Activated T-cell treated with anti-CD3 and anti-CD28 coated beads for 24 hours (primary cell): ENCODE measurements at places on chromosomes 7 and 10.

DNA sequence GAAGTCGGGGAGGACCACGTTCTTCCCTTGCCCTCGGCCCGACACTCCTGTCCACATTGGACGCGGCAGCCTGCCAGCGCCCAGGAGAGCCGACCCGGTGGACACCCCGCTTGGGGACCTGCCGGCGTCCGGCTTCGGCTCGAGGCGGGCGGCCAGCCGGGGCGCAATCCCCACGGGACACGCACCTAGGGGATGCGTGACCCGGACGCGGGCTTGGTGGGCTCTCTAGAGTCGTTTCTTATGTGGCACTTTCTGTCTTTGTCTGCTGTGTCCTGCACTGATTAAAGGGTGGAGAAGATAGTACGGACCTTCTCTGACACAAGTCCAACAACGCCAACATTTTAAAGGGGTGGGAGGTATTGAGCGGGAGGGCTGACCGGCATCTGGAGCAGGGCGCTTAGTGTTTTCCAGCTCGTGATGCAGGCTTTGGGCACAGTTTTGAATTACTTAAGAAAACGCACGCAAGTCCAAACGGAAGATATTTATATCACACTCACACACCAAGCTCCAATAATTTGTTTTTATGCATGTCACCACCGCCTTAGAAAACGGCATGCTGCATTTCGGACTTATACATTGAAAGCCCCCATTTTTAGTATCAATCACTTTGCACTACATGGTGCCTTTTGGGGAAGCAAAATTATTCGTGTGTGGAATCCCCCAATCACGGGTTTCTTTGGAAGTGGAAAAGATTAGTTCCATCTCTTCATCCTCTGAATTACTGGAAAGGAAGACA, 3.9 kb upstream of the SPAG6 start:
- DNase-seq, result no peak

DNA sequence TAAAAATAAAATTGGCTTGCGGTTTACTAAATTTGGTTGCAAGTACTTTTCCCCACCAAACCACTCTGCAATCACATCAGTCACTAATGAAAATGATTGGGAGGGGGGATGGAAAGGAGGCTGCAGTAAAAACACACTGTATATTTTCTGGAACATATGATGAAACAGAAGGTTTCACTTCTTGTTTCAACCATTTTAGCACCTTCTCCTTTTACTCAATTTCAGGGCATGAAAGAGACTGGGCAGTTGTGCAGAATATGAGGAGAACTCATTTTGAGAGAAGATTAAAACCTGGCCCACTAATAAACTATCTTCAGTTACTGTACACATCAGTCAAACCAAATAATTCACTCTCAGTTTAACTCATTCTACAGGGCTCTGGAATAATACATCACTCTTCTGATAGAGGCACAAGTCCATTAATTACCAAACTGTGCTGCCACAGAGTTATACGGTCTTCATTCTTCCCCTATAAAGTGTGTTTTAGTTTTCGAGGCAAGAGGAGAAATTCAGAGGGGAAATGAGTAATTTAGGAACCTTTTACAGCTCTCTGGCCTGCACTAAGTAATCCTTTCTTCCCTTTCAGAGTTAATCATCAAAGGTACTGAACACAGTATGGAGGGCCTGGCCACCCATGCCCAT, 25.5 kb downstream of the JAZF1 start:
- DNase-seq, result peak; percentile 27

DNA sequence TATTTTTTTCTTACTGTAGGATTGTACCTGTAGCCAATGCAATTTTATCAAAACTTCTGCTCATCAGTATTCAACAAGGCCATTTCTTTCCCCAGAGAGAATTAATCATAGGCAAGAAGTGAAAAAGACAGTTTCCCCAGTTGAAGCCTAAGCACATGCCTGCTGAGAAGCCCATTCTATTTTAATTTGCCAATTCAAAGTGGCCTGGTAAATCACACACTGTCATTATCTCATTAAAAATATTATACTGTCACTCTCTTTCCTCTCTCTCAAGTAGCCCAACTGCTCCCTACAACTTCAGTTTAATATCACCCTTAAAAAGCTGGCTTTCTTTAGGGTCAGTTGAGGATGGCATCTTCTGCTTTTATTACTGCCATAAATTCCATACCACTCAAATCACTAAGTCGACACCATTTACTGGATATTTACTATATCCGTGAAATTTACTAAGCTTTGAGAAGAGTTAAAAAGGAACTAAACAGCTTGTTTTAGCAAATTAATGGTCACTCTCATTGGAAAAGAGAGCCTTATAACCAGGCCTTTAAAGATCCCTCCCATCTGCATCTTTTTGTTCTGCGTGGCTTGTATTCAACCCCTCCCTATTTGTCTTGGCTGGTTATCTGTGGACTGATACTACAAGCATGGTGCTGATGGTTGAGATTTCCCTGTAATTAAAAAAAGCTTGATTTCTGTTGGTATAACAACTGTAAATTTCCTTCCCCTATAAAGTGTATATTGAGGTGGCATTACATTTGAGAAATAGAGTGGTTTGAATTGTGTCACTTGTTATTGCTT, 30.6 kb downstream of the COL28A1 start:
- no peak for DNase-seq

DNA sequence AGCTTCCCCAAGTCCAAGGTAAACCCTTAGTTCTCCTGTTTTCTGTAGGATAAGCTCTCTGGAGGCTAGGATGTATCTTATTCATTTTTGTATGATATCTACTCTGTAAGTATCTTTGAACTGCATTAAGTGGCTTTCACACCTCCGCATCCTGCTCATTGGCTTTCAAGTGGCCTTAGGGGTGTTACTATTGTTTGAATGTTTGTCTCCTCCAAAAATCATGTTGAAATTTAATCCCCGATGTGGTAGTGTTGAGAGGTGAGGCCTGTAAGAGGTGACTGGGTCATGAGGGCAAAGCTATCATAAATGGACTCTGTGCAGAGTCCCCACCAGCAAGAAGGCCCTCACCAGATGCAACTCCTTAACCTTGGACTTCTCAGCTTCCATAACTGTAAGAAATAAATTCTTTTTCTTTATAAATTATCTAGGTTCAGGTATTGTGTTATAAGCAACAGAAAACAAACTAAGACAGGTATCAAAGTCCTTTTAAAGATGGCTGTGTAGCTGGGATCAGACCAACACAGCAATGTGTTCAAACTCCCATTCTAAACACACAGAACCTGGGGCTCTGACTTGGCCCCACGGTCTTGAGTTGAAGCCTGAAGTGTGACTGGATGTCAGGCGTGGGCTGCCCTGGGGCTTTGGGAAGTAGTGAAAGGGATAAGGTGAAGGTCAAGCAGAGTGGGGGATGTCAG, 25.9 kb downstream of the TBXAS1 start:
- no peak for DNase-seq

GRCh38 chr10:43393606-43394360, 15.2 kb downstream of the HNRNPF start:
- no peak for DNase-seq

DNA sequence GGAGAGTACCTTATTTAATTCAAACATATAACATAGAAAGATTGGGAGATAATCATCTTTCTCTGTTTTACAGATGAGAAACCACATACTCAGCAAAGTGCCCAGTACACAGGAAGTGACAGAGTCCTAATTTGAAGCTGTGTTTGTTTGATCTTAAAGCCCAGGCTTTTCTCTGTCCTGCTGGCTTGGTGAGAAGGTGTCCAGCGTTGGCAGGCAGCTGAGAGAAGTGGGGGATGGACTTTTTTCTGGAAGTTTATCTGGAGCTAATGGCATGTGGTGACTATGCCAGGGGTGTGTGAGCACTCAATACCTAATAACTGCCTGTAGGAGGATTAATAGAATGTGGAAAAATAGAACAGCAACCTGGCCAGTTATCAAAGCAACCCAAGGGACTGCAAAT, 60.8 kb downstream of the NPSR1 start:
- no peak for DNase-seq

- DNase-seq, result no peak
Measured at GRCh38 chr10:4351723-4352413, 474.1 kb upstream of the AKR1E2 start.

GRCh38 chr7:30301751-30302150, 17.4 kb downstream of the ZNRF2 start:
- no peak for DNase-seq

DNA sequence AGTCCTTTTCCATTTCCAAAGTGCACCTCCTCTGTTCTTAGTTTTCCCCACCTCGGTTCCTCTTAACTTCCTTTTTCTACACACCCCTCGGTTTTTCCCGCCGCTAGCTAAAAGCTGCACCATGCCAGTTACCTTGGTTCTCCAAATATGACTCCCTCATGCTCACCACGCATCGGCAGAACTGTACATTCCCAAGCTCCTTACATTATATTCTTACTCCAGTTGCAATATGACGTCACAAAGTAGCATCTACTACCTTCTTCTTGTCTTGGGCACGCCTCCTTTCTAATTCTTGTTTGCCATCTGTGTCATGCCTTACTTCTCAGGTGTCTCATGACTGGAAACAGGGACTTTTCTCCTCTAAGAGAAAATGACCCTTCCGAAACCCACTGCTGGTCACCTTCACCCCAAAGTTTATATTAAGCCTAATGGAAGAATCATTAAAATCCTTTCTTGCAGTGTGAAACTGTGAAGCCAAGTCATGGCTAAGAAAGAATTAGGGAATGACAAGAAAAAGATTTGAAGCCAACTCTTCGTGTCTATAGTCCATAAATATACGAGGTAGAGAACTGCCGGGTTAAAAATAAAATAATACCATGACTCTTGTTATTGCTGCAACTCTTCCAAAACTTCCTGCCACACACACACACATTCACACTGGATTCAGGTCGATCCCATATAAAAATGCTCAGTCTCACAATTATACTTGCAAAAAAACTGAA, 1.7 kb downstream of the ESYT2 start:
- DNase-seq, result no peak

- no peak for DNase-seq
Measured at GRCh38 chr7:143041346-143041745, 10.8 kb upstream of the OR6V1 start.

GRCh38 chr7:121530227-121531174, 134.4 kb upstream of the FAM3C start:
- DNase-seq, result peak; percentile 48

DNA sequence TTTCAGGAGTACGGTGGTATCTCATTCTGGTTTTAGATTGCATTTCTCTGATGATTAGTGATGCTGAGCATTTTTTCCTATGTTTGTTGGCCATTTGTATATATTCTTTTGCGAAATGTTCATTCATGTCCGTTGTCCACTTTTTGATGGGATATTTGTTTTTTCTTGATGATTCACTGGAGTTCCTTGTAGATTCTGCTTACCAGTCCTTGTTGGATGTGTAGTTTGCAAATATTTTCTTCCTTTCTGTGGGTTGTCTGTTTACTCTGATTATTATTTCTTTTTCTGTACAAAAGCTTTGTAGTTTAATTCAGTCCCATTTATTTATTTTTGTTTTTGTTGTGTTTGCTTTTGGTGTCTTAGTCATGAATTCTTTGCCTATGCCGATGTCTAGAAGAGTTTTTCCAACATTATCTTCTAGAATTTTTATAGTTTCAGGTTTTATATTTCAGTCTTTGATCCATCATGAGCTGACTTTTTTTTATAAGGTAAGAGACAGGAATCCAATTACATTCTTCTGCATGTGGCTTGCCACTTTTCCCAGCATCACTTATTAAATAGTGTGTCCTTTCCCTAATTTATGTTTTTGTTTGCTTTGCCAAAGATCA, 320.5 kb downstream of the MAGI2 start:
- no peak for DNase-seq

- DNase-seq, result no peak
Measured at GRCh38 chr10:129445436-129446182, 21.4 kb upstream of the MGMT start.

GRCh38 chr7:47277321-47277781, 304.6 kb downstream of the TNS3 start:
- no peak for DNase-seq

GRCh38 chr10:118370499-118370898, 28.4 kb upstream of the FAM204A start:
- no peak for DNase-seq

GRCh38 chr7:123961771-123962170, 36.7 kb downstream of the SPAM1 start:
- DNase-seq, result no peak

- DNase-seq, result no peak
Measured at GRCh38 chr7:55546814-55547213, 25.5 kb downstream of the VOPP1 start.

- no peak for DNase-seq
Measured at GRCh38 chr7:2981103-2981480, 62.6 kb downstream of the CARD11 start.

GRCh38 chr10:70169649-70170364, 507 bp downstream of the SAR1A start:
- DNase-seq, result no peak

DNA sequence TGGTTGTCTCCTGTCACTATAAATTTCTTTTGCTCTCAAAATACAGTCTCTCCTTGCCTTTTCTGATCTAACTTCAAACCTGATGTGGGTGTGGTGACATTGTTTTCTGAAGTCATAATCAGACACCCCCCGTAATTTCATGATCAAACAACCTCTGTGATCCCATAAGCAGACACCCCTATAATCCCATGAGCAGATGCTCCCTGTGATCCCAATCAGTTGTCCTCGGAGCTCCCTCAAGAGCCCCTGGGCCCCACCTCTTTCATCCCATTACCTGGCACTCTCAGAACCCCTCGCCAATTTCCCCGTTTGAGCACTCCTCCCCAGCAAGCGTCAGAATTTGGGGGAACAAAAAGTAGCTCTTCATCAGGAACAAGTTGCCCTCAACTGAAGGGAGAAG, 246.3 kb upstream of the FZD8 start:
- no peak for DNase-seq

GRCh38 chr10:35259769-35260397, 76.4 kb upstream of the CCNY start:
- no peak for DNase-seq
